ENCODE measurements at places on chromosomes 2 and 18. TPM values are rescaled to one million over a fixed set of nuclear protein-coding genes. Genes with fewer than 3 reads are reported as not detected.
A peak's percentile ranks its signal among the peaks of the same experiment; 100 is the strongest.

GRCh38 chr2:26649992-26650712 lies 9.0 kb upstream of the CIB4 start:
- DNase-seq, result no peak

GRCh38 chr2:224268441-224268840 lies 133.5 kb downstream of the FAM124B start:
- peak; percentile 72 for DNase-seq

The TTR gene
- total RNA-seq, result 3,184 TPM

DNA sequence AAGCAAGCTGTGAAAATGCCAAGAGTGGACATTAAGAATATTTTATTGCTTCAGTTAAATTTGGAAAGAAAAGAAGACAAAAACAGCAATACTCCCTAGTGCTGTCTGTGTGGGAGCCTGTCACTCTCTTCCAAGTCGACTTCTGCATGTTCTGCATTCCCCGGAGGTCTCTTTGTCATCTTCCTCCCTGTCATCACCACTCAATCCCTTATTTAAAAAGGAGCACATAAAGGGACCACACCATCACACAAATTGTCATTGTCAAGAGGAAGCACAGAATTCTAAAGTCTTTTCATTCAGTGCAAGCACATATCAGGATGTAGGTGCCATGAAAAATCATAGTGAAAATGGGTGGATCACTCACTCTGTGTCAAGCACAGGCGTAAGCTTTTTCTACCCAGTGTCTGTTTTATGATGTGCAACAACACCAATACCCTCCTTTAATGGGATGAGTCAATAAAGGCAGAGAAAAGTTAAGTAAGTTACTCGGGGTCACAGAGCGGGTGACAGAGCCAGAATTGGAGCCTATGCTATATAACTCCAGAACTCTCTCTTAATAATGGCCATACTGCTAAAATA lies 222.4 kb upstream of the HNMT start:
- DNase-seq, result no peak

DNA sequence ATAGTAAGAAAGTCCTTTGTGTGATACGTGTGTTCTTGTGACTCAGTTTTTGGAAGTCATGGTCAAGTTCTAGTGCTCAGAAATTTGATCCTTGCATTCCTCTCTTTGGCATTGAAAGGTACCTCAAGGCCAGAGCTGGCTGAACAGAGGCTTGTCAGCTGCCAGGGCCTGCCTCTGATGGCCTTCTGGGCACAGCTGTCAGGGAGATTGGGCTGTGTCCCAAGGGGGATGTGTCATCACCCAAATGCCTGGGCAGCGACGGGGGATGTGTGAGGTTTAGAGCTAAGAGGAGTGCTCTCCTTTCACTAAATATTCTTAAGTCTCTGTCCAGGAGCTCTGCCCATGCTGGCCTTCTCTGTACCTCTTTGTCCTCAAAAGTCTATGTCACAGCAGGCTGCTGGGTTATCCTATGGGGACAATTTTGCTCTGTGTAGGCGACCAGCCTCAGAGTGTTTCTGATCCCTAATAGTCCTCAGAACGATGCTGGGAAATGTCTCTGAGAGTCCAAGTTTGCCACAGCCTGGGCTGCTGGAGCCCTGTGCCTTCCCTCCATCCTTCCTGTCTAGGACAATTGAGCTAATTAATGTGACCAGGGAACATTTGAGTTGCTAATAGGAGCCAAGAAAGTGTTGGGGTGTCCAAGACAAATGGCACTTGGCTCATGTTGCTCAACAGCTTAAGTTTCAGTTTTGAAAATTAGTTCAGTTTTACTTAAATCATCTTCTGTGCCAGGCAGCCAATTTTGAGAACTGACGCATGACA lies 115.4 kb upstream of the ZNF521 start:
- DNase-seq, result no peak

The DNAJC5G gene
- total RNA-seq, result not detected

The RFTN2 gene
- 8.7 TPM for total RNA-seq

DNA sequence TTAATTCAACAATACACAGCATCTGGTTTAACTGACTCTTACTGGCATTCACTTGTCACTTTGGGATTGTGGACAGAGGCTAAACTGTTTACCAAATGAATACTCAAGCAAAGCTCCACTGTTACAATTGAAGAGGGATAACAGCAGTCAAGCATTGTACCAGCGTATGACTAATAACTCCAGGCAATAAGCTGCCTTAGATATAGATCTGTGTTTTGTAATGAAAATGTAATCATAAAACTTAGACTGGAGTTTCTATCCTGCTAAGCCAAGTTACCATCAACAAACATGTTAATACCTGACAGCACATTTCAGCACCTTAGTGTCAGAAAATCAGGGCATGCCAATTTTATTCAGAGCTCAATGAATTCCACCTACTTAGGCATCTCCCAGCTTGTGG lies 889.5 kb downstream of the EPHA4 start:
- DNase-seq, result no peak

- DNase-seq, result no peak
Observed at GRCh38 chr18:73462092-73462491, 594.3 kb upstream of the NETO1 start.

DNA sequence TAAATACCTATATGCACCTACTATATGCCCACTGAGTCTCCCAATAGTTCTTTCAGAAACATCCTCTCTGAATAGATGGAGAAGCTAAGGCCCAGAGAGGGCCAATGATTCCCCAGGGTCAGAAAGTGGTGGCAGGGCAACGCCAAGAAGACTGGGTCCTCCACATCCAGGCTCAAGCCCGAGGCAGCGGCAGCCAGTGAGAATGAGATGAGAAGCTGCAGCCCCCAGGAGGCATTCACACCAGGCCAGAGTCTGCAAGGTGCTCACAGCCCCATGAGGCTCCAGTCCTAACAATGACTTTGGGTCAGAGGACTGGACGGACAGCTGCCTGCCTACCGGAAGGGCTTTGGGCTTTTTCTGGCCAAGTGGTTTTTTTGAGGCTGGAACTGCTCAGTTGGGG lies 3.5 kb downstream of the TEX261 start:
- DNase-seq, result peak; percentile 1

GRCh38 chr2:65528241-65528574 lies 95.8 kb upstream of the SPRED2 start:
- peak; percentile 17 for DNase-seq

The LOXHD1 gene
- total RNA-seq, result not detected

The NCKAP5 gene
- total RNA-seq, result 4.7 TPM

DNA sequence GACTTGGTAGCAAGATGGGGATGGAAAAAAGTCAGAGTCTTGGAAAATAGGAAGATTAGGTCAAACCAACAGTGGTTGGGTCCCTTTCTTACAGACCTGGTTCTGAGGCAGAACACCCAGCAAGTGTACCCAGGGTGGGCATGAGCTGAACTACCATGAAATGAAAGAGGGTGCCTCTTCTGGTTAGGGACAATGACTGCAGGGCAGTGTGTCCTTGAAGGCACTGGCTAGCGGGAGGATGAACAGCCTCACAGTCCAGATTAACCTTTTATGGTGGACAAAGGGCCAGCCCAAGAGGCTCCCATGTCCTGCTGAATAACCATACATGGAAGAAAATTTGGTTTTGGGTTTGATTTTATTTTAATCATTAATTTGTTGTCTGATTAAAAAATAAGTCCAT lies 61.8 kb upstream of the CCDC85A start:
- DNase-seq, result no peak

All from hepatocyte (in vitro differentiated cells).